Left colon (tissue), 2 donors: ENCODE measurements at places on chromosomes 5 and 9. TPM values are rescaled to one million over a fixed set of nuclear protein-coding genes. Genes with fewer than 3 reads are reported as not detected.

- no peak for DNase-seq
Observed at GRCh38 chr5:108216890-108217289, 165.0 kb downstream of the FBXL17 start.

DNA sequence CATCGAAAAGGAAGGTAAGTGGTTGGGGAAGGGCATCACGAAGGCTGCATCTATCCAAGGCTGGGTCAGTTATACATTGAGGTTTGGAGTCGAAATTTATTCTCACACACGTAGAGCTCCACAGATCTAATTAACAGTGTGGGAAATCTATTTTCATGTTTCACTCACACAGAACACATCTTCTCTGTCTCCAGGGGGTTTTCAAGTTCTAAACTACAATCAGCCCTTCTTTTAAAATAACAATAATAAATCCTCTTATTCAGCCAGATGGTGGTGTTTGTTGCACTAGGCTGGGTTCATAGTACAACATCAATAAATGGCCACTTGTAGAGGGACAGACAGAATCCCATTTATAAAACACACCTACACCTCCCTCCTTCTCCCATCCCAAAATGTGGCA is 174.5 kb upstream of the KLF9 start:
- DNase-seq, result no peak

- DNase-seq, result no peak
Observed at GRCh38 chr9:33472881-33473615, 676 bp downstream of the NOL6 start.

DNA sequence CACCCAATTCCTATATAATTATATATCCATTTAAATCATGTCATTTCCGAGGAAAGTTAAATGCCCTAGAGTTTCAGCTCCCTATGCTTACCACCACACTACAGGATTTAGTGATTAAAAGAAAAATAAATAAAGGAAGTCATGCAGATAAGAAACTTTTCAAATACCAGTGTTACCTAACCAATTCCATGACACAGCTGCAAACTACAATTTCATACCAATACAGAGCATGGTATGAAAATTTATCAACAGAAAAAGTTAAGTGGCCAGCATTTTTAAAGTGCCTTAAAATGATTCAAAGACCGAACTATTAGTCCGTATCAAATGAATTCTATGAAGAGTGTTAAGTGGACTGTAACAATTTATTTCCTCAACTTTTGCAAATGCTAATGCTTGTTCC is 35.9 kb downstream of the CEP120 start:
- DNase-seq, result no peak

GRCh38 chr5:6447384-6448140 is 1.1 kb upstream of the UBE2QL1 start:
- no peak for DNase-seq

DNA sequence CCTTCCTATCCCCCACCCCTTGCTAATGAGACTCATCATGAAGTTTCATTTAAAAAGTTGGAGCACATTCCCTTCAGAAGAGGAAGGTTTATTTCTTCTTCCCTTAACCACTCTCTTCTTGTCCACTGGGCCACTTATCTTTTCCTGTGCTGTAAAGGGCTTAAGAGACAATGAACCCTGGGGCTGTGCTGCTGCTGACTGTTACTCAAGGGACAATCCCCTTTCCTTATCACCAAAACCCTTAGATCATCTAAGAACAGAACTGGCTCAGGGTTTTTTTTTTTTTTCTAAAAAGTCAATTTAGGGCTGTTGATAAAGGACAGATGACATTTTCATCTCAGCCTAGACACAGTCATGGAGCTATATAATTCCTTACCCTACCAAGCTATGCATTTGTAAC is 29.6 kb downstream of the CAPSL start:
- no peak for DNase-seq

GRCh38 chr5:116754556-116754955 is 179.9 kb upstream of the SEMA6A start:
- no peak for DNase-seq

DNA sequence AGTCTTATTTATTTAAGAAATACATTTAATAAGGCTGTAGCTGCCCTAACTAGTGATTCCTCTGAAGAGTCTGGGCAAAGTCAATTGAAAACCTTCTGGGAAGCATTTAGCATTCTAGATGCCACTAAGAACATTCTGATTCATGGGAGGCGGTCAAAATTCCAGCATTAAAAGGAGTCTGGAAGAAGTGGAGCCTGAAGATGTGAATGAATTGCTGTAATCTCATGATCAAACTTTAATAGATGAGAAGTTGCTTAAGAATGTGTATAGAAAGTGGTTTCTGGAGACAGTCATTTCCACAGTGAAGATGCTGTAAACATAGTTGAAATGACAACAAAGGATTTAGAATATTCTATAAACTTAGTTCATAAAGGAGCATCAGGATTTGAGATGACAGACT is 61.4 kb downstream of the WDR41 start:
- no peak for DNase-seq

DNA sequence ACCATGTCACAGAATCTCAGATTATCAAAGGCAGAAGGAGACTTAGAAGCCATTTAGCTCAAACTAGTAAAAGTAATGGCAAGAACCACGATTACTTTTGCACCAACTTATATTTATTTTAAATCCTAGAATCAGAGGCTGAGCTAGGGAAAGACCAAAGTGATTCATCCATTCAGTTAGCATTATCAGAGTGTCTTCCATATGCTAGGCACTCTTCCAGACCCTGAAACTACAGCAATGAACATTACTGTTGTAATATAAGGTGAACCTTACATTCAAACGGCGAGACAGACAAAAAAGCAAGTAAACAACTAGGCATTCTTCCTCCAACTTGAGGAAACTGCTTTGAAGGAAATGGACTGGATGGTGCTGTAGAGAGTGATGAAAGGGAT is 7.9 kb downstream of the PDE6A start:
- no peak for DNase-seq

DNA sequence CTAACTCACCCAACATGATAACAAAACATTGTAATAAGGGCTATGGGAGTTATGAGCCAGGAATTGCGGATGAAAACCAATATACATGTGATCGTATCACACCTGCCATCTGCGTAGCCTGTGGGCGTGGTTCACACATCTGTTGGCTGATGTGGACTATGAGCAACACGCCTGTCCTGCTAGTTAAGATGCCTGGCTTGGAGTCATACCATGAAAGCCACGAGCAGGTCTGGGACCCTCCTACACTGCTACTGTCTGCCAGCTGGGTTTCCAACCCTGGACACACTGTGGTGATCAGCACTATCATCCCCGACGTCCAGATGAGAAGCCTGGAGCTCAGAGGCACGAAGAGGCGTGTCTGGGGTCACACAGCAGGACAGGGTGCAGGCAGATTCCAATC is 40.2 kb downstream of the STK10 start:
- DNase-seq, result peak; percentile 63

- DNase-seq, result no peak
Observed at GRCh38 chr5:141040093-141040770, 10.9 kb upstream of the PCDHB1 start.

DNA sequence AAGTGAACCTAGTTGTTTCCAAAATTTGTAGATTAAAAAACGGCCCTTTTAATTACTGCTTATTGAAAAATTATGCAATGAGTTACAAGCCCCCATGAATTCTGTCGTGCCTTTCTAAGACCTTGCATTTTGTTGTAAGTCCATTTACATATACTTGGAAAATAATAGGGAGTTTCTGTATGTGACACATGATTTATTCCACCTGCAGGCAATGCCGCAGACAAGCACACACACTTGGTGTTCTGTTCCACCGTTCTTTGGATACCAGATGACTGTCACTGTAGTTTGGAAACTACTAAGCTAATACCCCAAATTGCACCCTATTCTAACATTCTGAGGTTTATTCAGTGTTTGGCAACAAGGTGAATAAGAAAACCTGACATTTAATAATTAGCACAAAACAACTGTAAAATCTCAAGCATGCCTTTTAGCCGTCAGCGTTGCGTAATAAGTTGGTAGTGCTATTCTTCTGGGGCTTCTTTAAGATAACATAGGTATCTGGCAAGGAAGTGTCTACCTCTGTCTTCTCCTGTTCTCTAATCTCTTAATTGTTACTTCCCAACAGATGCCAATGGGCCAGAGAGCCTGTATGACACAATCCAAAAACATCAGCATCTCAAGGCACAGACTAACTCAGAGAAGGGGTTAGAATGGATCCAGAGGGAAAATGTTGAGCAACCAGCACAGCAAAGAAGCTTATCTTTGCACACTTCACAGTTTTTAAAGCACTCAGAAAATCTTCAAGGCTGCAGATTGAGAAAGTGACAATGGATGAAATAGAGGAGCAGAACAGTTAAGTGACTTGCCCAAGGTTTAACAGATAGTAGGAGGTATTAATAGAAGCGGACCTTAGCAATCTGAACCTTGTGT is 48.2 kb upstream of the DPYSL3 start:
- DNase-seq, result no peak

The FOCAD gene
- 21.5 TPM for total RNA-seq

The DMRTA1 gene
- 0.64 TPM for total RNA-seq

The ZNF354C gene
- total RNA-seq, result 1.7 TPM

The NUTM2G gene
- total RNA-seq, result not detected

The ERAP2 gene
- 21.2 TPM for total RNA-seq

The RGS7BP gene
- 0.50 TPM for total RNA-seq
